Kidney (tissue), 22 donors: ENCODE measurements at places on chromosomes 1 and 21. TPM values are rescaled to one million over a fixed set of nuclear protein-coding genes. Genes with fewer than 3 reads are reported as not detected.

The FHAD1 gene
- polyA plus RNA-seq = 0.84 TPM

The CLDN14 gene
- polyA plus RNA-seq = 10.0 TPM

The ZNF683 gene
- polyA plus RNA-seq = not detected

The GOLT1A gene
- polyA plus RNA-seq = 47.7 TPM

The BLACAT1 gene
- 0.37 TPM for polyA plus RNA-seq

The SPRR1B gene
- not detected for polyA plus RNA-seq

The ERICH3 gene
- polyA plus RNA-seq = not detected

The MEF2D gene
- polyA plus RNA-seq = 13.7 TPM

The SPATA21 gene
- not detected for polyA plus RNA-seq

The ANKRD45 gene
- 1.2 TPM for polyA plus RNA-seq

The IGSF5 gene
- 0.24 TPM for polyA plus RNA-seq

The F3 gene
- polyA plus RNA-seq = 19.0 TPM

The MYBPH gene
- 2.3 TPM for polyA plus RNA-seq

- DNase-seq = no peak
Measured at GRCh38 chr21:29258626-29259338, 39.9 kb upstream of the BACH1 start.

GRCh38 chr1:245687152-245687635 is 532.4 kb downstream of the KIF26B start:
- no peak for DNase-seq

GRCh38 chr1:116826818-116827606 is 72.8 kb downstream of the CD2 start:
- DNase-seq = no peak

GRCh38 chr1:114353262-114353661 is 157.7 kb downstream of the TRIM33 start:
- peak; percentile 69 for DNase-seq

GRCh38 chr1:106344494-106344893 is 712.0 kb upstream of the PRMT6 start:
- DNase-seq = no peak

- no peak for DNase-seq
Measured at GRCh38 chr1:236124965-236125364, 17.4 kb upstream of the GPR137B start.

DNA sequence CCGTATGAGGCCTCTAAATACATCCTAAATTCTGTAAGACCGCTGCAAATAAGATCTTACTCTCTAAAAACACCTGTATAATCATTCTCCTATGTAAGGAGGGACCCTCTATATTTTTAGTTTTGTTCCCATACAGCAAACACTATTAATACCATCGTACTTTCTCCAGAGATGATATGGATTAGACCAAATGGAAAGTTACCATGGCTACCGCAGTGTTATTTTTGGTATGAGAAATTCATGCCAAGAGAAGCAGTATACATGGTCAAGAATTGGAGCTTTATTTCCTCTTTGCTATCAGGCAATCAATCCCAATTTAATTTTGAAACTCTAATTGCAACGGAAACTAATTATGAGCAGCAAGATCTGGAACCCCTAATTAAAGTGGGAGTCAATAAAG is 70.0 kb downstream of the BCAR3 start:
- no peak for DNase-seq

- DNase-seq = no peak
Measured at GRCh38 chr1:79398501-79398900, 392.0 kb upstream of the ADGRL4 start.

DNA sequence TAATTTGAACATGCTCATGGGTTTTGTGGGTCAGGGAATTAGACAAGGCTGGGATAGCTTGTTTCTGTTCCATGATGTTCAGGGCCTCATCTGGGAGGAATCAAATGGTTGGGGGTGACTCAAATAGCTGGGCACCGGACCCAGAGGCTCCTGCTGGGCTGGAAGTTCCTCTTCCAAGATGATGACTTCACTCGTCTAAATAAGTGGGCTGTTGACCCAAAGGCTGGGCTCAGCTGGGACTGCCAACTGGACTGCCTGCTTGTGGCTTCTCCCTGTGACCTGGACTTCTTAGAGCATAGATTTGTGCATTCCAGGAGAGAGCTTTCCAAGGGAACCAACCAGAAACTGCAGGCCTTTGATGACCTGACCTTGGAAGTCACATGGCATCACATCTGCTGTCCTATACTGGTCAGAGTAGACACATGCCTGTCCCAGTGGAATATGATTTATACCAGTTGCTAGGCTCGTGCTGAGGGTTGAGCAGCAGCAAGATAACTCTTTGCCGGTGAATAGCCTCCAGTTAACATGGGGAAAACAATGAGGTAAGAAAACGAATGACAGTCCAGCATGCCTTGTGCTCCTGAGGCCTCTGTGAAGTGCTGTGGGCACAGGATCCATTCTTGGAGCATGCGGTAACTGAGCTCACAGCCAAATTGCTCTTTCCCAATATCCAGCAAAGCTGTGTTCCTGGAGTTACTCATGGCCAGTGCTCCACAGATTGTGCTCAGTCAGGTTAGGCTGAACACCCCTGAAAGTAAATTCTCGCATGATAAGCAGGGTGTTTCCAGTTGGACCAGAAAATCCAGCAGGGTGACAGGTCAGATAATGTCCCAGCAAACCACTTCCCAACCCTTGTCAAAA is 272.9 kb upstream of the TMEM51 start:
- no peak for DNase-seq

- DNase-seq = no peak
Measured at GRCh38 chr1:81873946-81874345, 73.2 kb downstream of the ADGRL2 start.

DNA sequence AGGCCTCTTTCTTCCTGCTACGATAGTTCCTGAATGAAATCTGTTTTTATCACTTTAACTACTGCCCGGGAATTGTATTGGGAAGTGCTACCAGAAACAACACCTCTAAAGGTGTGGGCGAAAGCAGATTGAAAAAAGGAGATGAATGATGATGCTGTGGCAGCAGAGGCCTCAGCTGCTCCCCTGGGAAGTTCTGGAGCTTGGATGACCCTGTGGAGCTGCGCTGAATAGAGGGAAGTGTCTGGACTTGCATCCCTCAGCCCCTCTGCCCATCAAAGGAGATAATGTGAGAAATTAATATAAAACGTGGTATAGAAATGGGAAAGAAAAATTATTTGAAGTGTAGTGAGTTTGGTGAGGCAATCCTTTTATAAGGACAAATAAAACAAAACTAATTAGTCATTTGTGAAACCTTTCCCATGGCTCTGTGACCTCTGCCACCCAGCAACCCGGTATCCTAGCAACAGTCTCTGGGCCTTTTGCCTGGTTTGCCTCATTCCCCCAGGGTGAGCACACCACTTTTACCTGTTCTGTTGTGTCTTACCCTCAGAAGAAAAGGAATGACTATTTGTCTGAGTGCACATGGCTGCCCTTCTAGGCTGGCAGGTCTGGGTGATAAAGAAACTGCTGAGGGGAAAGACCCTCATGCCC is 21.3 kb downstream of the OVAAL start:
- DNase-seq = peak; percentile 71

- DNase-seq = peak; percentile 26
Measured at GRCh38 chr1:202017749-202018467, 7.5 kb downstream of the ELF3 start.

DNA sequence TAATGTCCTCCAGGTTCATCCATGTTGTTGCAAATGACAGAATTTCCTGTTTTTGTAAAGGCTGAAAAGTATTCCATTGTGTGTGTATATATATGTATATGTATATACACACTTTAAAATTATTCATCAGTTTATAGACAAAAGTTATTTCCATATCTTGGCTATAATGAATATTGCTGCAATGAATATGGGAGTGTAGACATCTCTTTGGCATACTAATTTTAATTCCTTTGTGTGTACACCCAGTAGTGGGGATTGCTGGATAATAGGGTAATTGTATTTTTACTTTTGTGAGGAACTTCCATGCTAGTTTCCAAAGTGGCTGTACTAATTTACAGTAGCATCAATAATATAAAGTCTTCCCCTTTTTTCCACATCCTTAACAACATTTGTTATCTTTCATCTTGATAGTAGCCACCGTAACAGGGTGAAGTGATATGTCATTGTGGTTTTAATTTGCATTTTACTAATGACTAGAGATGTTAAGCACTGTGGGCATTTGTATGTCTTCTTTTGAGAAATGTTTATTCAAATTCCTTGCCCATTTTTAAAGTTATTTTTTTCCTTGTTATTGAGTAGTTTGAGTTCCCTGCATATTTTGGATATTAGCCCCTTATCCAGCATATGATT is 243.0 kb downstream of the PDE4B start:
- no peak for DNase-seq

DNA sequence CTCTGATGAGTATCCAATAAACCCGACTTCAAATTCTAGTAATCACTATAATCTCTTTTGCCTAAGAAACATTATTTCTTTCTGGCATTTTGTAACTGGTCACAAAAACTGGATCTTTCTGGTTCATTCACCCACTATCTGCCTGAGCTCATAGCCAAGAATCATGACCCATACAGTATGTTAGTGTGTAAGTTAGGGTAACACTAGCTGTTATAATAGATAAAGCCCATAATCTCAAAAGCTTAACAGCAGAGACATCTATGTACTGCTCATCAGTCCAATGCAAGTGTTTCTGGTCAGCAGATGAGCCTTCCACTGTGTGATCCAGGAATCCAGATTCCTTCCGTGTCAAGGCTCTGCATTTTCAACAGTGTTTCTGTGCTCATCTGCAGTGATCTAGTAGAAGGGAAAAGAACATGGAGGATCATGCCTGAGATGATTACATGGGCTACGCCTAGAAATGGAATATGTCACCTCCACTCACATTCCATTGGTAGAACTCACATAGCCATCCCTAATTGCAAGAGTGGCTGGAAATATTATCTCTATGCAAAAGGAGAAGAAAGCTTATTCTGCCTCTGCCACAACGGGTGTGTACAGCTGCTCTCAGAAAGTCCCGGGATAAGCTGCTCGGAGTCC is 27.7 kb downstream of the RRAGC start:
- DNase-seq = no peak

- no peak for DNase-seq
Measured at GRCh38 chr1:90204023-90204590, 209.2 kb downstream of the ZNF326 start.
